ENCODE measurements at places on chromosomes 5 and 9.

DNA sequence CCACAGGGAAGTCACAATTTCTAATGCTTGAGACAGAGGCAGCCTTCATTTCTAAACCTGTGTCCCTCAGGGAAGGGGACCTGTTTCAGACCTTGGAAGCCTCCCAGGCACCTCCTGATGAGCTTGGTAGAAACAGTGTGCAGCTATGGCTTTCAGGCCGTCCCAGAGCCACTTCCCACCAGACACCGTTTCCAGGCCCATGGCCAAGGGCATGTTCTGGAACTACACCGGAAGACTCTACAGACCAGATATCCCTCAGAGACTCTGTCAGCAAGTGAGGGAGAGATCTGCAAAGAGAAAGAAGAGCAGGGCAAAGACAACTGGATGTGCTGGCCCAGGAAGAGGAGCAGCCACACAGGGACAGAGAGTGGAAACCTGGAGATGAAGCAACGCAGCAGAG lies 82.2 kb upstream of the HSPA9 start:
- DNase-seq = no peak

DNA sequence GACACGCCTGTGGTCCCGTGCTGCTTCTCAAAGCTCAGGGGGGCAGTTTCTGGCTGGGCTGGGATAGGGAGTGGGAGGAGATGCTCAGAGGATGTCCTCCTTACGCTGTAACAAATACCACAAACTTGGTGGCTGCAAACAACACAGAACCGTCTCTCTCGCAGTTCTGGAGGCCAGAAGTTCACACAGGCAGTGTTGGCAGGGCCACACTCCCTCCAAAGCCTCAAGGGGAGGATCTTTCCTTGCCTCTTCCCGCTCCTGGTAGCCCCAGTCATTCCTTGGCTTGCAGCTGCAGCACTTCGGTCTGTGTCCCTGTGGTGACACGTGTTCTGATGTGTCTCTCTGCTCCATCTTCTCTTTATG lies 10.4 kb upstream of the ORM1 start:
- DNase-seq = no peak

DNA sequence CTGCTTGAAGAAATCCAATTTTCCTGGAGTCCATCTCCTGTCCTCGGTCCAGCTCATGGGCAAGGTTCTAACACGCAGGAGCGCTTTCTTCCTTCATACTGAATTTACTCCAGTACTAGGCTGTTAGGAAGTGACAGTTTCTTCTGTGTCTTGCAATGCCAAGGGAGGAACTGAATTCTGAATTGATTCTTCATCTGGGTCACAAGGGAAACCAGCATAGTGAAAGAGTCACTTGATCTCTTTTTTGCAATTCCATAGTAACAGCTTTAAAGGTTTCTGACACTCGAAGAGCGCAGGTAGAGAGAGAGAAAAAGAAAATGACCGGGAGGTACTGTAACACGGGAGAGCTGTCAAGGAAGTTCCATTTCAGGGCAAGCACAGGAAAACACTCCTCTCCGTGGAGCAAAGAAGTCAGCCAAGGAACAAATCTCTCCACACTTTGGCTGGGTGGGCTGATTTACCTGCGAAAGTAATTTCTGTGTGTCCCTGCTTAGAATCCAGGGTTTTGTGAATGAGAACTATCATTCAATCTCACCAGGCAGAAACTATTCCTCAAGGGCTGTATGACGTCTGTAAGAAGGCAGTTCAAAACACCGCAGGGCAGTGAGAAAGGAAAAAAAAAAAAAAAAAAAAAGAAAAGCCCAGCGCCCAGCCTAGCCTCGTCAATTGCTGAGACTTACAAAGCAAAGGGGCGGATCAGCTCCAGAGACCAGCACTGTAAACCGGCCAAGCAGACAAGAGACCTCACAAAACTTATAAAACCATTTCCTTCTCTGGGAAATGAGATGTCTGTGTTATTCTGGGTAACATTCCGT lies 617.8 kb downstream of the PDE4D start:
- DNase-seq = peak; percentile 79

GRCh38 chr9:73146111-73146815 lies 5.4 kb upstream of the ANXA1 start:
- DNase-seq = no peak
